ENCODE measurements at places on chromosomes 2 and 18.

GRCh38 chr2:228731517-228731916 lies 539.6 kb downstream of the PID1 start:
- no peak for DNase-seq

- DNase-seq, result no peak
These were observed 28.6 kb downstream of the MIB1 start for GRCh38 chr18:21769206-21769605.

GRCh38 chr2:158716921-158717320 lies 78.2 kb upstream of the DAPL1 start:
- DNase-seq, result no peak

GRCh38 chr2:118322406-118322805 lies 234.1 kb downstream of the INSIG2 start:
- DNase-seq, result no peak

- DNase-seq, result no peak
These were observed 69.9 kb upstream of the MMADHC start for GRCh38 chr2:149657401-149658040.

DNA sequence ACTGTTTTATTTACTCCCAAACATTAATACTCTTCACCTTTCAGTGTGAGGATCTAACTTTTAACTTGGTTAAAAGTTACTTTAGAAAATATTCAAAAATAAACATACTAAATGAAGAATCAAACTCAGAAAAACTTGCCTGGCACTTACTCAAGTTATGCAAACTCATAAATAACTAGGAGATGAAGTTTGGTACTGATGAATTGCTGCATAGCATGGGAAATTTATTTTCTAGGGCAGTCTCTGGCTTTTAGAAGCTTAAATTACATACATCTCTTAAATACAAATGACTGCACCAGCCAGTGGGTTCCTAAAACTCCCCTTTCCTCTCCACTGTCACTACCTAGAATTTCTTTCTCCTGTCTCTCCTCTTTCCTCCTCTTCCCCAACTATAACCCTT lies 46.7 kb upstream of the CREB1 start:
- DNase-seq, result no peak

DNA sequence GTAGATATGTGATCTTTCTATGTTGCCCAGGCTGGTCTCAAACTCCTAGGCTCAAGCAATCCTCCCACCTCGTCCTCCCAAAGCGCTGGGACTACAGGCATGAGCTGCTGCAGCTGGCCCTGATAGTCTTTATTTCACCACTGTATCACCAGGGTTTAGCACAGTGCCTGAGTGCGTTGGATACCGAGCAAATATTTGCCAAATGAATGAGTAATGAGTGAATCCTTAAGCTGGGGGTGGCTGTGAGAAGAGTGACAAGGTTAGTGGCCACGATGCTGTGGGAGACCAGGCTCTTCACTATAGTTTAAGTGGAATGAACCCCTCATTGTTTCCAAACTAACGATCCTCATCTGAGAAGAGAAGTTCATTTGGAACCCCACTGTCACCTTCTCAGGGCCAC lies 60.8 kb upstream of the FAM136A start:
- DNase-seq, result no peak

- DNase-seq, result no peak
These were observed 239.2 kb downstream of the ATAD2B start for GRCh38 chr2:23687713-23688112.

DNA sequence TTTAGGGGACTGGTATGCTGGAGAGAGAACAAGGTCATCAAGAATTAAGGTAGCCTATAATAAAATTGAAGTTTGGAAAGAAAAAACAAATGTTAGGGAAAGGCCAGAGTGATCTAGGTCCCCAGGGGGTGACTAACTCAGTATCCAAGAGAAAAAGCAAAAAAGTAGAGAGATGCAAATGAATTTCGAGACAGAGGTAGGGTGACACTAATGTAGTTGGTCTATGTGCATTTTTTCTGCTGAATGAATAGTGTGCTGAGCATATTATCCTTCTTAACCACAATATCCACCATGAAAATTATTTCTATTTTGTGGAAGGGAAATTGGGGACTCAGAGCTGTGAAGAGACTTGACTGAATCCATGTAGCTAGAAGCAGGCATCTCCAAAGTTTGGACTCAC lies 9.8 kb downstream of the IL36A start:
- DNase-seq, result no peak

DNA sequence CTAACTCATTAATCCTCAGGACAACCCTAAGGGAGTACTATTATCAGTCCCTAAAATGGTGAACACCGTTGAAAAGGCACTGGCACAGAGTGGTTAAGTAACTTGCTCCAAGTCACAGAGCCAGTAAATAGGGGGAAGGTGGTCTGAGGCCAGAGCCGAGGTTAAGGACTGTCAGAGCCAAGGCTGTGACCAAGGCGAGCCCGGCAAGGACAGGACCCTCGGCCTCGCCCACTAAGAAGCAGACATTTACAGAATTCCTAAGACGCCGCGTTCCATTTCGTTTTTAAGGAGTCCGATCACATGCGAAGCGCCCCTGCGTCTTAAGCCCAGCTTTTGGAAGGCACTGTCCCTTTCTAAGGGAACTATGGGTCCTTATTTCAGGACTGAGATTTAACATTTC lies 1.1 kb downstream of the PDIA6 start:
- DNase-seq, result no peak

- DNase-seq, result no peak
These were observed 250.8 kb upstream of the ZEB2 start for GRCh38 chr2:144770616-144771230.

DNA sequence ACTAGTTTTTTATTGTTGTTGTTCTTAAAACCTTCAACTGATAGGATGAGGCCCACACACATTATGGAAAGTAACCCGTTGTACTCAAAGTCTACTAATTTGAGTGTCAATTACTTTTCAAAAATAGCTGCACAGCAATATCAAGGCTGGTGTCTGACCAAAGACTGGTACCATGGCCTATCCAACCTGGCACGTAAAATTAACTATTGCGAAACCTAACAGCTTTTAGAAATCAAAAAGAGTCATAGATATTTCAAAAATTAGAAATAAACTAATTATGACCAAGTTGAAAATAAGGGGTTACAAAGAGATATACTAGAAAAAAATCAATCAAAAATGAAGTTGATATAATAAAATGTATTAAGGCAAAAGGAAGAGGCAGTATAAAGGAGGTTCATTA lies 501.5 kb upstream of the SLC8A1 start:
- no peak for DNase-seq

DNA sequence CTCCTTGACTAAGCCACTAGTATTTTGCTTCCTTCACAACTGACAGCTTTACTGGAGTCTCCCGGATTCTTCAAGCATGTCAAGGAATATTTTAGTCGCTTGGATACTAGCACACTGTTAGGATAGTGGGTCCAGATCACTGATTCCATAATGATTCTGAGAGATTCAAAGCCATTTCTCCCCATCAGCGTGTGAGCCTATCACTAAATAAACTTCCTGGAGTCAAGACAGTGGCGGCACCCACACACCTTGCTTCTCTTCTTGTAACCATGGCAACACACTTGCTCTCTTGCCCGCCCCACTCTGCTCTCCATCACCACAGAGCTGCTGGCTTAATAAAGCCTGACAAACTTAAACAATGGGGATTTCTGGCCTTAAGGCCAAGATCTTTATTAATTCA lies 245.1 kb downstream of the LRRTM1 start:
- DNase-seq, result no peak

DNA sequence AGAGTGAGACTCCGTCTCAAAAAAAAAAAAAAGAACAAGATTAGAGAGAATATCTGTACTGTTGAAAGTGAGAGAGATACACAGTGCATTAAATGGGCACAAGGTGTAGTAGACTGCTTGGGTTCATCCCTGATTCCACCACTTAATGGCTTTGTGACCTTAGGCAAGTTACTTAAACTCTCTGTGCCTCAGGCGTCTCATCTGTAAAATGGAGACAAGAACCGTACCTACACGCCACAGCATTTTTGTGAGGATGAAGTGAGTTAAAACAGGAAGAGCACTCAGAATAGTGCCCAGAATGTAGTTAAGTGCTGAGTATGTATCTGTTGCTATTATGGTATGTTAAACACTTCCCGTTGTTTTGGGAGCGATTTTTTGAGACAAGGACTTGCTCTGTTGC lies 64.3 kb downstream of the MTHFD2 start:
- no peak for DNase-seq

DNA sequence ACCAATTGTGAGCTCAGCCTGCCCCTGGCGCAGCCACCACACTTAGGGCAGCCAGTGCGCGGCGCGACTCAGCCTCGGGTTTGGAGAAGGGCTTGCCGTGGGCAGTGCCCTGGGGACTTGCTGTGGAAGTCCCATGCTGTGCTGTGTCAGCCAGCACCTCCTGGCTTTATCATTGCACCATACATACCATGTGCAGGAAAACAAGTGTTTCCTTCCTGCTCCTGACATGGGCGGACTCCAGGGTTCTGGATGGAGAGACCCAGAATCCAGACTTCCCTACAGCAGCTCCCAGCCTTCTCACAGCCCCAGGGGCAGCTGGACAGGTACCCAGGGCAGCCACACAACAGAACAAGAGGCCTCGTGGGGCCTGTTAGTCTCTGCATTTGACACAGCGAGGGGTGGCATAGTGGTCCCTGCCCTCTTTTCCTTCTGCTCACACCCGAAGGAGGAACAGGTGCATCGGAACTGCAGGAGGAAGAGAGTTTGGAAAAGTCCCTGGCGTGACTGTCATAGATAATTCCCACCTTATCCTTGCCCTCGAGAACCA lies 54.2 kb downstream of the SDC1 start:
- DNase-seq, result no peak

DNA sequence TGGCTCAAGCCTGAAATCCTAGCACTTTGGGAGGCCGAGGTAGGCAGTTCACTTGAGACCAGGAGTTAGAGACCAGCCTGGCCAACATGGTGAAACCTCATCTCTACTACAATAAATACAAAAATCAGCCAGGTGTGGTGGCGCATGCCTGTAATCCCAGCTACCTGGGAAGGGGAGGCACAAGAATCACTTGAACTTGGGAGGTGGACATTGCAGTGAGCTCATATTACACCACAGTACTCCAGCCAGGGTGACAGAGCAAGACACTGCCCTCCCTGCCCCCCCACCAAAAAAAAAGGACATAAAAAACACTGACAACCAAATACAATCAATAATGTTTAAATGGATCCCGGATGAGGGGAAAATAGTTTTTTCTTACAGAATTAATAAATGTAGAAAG lies 7.8 kb downstream of the TIA1 start:
- DNase-seq, result no peak

- DNase-seq, result no peak
These were observed 66.5 kb downstream of the SMAD7 start for GRCh38 chr18:48884306-48884705.

DNA sequence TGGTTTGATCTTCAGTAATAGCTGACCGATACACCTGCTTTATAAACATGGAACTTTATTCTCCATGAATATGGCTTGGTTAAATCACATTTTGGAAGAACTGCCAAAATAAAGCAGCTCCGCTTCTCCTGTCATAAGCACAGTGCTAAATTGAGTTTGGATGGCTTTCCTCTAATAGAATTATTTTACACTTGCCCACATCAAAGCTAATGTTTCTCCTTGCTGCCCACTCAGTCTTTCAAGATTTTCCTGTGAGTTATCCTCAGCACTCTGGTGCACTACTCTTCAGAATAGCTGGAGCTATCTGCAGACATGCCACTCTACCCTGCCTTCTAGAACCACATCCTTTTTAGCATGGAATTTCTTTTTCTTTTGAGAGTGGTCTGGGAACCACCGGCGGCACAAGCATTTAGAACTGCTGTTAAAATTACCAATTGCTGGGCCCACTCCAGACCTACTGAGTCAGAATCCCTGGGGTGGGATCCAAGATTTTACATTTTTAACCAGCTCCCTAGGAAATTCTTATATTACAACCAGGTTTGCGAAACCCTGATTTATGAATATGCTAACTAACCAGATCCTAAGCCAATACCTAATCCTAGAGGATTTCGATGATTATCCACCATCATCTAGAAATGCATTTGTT lies 283.3 kb downstream of the AFF3 start:
- DNase-seq, result no peak

DNA sequence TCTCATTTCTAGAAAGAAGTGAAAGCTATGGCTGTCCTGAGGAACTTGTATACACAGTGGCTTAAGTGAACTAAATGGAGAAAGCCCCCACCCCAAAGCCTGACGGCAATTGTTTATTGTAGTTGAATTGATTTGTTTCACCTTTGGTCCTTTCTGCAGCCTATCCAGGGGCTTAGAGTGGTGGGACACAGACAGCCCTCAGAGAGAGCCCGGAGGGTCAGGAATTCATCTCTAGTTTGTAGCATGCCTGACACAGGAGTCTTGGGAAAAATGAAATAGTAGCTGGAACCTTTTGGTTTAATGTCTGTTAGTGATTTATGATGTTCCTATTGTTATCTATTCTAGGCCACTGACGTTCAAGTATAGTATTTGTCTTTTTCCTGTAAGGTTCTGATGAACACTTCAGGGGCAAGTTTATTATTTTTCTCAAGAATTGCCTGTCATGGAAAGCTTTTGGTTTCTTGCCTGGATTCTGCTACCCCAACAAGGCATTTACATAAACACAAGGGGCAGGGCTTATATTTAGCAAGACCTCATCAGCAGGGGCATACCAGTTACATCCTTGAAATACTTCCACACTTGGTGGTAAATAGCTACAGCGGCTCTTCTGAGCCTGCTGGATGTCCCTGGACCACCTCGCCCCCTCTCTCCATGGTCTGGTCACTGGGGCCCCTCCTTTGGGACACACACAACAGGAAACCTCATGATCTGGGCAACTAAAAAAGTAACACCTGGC lies 44.4 kb downstream of the KCNE4 start:
- DNase-seq, result no peak

GRCh38 chr2:240640939-240641338 lies 15.7 kb downstream of the GPR35 start:
- DNase-seq, result no peak

GRCh38 chr2:16407358-16407757 lies 258.3 kb downstream of the CYRIA start:
- DNase-seq, result no peak

GRCh38 chr2:67581751-67582150 lies 184.6 kb downstream of the ETAA1 start:
- no peak for DNase-seq

- no peak for DNase-seq
These were observed 153.0 kb downstream of the TMEM247 start for GRCh38 chr2:46632349-46632748.

GRCh38 chr2:160484859-160485520 lies 8.6 kb downstream of the RBMS1 start:
- peak; percentile 34 for DNase-seq

DNA sequence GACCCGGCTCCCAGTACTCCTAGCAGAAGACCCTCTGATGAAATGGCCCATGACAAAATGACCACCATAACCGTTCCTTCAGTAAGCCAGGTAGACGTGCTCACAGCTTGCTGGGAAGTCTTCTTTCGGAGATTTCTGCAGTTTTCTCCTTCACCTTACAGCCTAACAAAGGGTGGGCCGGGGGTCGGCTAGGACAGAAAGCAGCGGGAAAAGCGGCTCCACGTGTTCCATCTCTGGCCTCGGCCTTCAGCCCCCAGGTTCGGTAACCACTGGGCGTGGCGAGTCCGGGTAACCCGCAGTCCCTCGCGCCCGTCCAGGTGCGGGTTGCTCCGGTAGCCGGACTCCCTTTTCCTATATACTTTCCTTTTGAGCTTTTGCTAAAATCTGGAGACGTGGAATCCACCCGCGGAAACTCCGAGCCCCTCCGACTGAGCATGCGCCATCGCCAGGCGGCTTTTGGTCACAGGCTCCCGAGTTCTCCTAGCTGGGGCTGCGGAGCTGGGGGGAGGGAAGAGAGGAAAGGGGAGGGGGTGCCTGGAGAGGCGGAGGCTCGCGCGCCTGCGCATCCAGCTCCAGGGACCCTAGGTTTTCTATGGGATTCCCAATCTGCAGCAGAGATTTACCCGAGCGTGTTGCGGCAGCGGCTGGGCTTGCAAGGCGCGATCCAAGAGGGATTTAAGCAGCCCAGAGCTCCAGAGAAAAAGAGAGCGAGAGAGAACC lies at the start of gene VSNL1:
VSNL1 (plus strand) TSS at position 604 of the 720 bp plus-strand sequence. CDS start 51,379 bp downstream, outside the sequence.
- DNase-seq, result no peak

GRCh38 chr2:70202236-70202806 lies 11.5 kb upstream of the C2orf42 start:
- DNase-seq, result no peak

Data from CD4-positive, alpha-beta T cell treated with Interleukin-15 for 1 hour (primary cell).